Fibroblast of skin of left quadriceps (primary cell): ENCODE measurements at places on chromosomes 16 and 17.

DNA sequence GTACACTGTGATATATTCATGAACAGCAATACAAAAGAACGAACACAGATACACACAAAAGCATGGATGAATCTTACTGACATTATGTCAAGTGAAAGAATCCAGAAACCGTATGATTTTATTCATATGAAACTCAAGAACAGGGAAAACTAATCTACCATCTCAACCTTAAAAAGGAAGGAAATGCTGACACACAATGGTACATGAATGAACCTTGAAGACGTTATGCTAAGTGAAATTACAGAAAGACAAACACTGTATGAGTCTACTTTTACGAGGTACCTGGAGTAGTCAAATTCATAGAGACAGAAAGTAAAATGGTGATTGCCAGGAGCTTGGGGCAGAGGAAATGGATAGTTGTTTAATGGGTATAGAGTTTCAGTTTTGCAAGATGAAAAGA lies 8.7 kb upstream of the PRKCB start:
- no peak for DNase-seq

GRCh38 chr17:49832840-49833599 lies 14.8 kb downstream of the TAC4 start:
- no peak for DNase-seq

- DNase-seq, result no peak
These were observed 452.1 kb downstream of the WWOX start for GRCh38 chr16:78551487-78552085.

DNA sequence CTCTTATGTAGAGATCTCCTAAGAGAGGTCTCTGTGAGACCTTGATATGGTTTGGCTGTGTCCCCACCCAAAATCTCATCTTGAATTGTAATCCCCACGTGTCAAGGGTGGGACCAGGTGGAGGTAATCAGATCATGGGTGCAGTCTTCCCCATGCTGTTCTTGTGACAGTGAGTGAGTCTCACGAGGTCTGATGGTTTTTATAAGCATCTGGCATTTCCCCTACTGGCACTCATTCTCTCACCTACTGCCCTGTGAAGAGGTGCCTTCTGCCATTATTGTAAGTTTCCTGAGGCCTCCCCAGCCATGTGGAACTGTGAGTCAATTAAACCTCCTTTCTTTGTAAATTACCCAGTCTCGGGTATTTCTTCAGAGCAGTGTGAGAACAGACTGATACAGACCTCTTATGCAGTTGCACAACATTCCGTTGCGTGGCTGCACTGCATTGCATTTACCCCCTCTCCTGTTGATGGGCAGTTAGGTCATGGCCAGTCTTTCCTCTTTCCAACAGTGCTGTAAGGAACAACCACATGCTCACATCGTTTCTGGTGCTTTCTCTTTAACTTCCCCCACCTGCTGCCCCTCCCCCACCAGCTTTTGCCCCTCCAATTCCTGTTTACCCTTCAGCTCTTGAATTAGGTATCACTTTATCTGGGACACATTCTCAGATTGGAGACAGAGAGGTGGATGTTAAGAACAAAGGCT lies 43.6 kb upstream of the MED9 start:
- DNase-seq, result no peak

DNA sequence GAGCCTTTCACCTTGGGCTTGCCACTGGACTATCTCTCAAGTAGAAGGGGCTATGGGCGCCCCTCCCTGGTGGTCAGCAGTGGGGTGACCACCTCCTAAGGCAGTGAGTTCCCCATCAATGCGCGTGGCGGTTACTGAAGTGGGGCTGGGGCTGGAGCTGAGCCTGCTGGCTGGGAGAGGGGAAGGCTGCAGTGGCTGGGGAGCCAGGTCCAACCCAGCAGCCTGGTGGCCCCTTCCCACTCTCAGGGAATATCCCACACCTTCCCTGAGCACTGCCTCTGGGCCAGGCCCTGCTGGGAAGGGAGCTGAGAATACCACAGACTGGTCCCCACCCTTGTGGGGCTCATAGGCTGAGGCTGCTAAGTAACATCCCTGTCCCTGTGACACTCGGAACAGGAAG lies 19.8 kb upstream of the MPRIP start:
- DNase-seq, result no peak

- DNase-seq, result no peak
These were observed 27.1 kb upstream of the ZFPM1 start for GRCh38 chr16:88426018-88426417.

GRCh38 chr16:54437921-54438320 lies 151.3 kb upstream of the IRX3 start:
- DNase-seq, result no peak

DNA sequence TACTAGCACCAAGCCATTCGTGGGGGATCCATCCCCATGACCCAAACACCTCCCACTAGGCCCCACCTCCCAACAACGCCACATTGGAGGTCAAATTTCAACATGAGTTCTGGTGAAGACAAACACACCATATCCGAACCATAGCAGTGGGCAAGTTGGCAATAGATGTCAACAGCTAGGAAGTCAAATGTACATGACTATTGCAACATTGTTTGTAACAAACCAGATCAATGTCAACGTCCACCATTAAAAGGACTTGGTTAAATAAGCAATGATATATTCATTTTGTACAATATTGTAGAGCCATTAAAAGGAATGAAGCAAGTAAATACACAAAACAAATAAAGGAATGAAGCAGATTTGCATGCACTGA lies 26.5 kb upstream of the CIITA start:
- no peak for DNase-seq

GRCh38 chr16:1749152-1750117 lies 21.9 kb downstream of the NME3 start:
- DNase-seq, result no peak

DNA sequence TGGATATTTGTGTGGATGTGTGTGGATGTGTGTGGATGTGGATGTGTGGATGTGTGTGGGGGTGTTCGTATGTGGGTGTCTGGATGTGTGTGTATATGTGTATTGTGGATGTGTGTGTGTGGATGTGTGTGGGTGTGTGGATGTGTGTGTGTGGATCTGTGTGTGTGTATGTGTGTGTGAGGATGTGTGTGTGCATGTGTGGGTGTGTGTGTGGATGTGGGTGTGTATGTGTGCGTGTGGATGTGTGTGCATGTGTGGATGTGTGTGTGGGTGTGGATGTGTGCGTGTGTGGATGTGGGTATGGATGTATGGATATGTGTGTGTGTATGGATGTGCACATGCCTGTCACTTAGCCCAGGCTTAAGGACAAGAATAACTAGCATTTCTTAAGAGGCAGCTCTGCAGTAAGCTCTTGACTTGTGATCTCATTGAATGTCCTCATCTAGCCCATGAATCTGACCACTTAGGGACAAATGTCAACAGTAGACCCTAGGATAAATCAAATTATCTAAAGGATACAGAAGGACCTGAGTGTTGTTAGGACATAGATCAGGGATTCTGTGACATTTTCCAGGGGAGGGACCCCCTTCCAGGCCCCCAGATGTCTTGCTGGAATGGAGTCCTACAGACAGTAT lies 83.5 kb downstream of the BMERB1 start:
- DNase-seq, result no peak

- no peak for DNase-seq
These were observed 239.0 kb downstream of the CCDC182 start for GRCh38 chr17:57505841-57506773.

DNA sequence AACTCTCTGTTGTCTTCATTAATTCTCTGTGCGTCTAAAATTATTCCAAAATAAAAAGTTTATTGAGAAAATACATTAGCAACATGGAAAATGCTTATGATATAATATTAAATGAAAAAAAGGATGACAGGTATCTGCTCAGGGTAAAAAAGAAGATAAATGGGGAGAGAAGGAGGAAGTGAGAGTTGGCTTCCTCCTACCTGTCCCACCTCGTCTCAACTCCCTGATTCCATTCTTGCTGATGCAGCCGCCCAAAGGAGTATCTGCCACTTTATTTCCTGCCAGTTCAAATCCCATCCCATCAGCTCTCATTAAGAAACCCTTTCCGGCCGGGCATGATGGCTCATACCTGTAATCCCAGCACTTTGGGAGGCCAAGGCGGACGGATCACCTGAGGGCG lies 72.5 kb upstream of the ALOX12 start:
- DNase-seq, result no peak
